ENCODE measurements at places on chromosomes 4 and X.

GRCh38 chr4:137572647-137573046 is 40.4 kb upstream of the PCDH18 start:
- DNase-seq, result no peak

- peak; percentile 67 for DNase-seq
Measured at GRCh38 chrX:49884290-49884862, 5.1 kb downstream of the USP27X start.

DNA sequence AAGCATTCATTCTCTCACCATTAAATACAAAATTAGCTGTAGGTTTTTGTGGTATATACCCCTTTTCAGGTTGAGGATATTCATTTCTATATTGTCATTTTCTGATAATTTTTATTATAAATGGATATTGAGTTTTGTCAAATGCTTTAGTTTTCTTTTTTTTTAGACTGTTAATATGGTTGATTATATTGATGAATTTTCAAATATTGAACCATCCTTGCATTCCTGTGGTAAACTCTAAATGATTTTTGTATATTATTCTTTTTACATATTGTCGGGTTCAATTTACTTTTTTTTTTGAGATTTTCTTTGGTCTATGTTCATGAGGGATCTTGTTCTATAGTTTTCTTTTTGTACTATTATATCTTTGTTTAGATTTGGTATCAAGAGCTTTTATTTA is 165.1 kb downstream of the GPAT3 start:
- peak; percentile 19 for DNase-seq

- no peak for DNase-seq
Measured at GRCh38 chr4:105652286-105652888, 56.1 kb downstream of the INTS12 start.
